IMR-90 (cell line): ENCODE measurements at places on chromosomes 1 and 21. TPM values are rescaled to one million over a fixed set of nuclear protein-coding genes. Genes with fewer than 3 reads are reported as not detected.
A peak's percentile ranks its signal among the peaks of the same experiment; 100 is the strongest.

DNA sequence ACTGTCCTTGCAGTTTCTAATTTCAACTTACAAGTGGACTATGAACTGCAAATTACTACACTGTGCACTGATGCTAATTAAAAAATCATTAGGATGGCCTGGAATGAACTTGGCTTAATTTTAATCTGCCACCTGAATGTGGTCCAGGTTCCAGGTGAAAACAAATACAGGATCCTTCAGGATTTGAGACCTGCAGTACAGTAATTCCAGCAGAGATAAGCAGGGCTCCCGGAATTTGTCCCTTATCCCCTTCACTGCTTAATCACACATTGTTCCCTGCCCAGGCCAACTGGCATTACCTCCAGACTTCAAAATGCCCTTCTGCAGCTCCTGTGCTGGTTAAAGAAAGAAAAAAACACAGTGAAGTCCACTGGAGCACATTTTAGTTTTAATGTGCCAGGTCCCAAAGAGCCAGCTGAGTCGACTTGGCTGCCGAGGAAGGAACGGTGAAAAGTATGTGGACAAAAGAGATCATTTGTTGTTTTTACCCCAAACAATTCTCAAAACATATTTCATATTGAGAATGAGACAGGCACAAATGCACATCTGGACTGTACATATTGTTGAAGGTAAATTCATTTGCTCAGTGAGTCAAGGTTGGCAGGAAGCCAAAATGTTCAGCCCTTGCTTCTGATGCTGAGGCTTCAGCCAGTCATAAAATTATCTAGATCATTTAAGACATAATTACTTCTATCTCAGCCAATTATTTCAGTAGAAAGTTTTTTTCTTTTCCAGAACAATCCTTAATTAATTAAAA lies 28.3 kb downstream of the DEGS1 start:
- peak; percentile 87 for DNase-seq

DNA sequence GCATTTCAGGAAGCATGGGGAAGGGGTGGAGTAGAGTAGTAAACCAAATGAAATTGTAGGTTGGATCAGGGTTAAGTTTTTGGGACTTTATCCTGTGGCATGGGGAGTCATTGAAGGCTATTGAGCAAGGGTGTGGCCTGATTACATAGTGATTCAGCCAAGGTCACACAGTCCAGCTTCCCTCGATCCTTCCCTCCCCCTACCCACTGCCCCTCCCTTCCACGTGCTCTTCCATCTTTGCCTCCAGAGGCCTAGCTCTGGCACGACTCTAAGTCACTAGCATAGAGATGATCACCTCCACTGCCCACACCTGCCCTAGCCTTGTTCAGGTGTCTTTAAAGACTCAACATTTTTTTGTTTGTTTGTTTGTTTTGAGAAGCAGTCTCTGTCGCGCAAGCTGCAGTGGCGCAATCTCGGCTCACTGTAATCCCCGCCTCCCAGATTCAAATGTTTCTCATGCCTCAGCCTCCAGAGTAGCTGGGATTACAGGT lies 37.2 kb upstream of the SLC9A1 start:
- DNase-seq: no peak

GRCh38 chr1:20873311-20873710 lies 86.2 kb upstream of the HP1BP3 start:
- peak; percentile 55 for DNase-seq

- DNase-seq: no peak
Observed at GRCh38 chr1:39392851-39393573, 98.4 kb upstream of the BMP8A start.

DNA sequence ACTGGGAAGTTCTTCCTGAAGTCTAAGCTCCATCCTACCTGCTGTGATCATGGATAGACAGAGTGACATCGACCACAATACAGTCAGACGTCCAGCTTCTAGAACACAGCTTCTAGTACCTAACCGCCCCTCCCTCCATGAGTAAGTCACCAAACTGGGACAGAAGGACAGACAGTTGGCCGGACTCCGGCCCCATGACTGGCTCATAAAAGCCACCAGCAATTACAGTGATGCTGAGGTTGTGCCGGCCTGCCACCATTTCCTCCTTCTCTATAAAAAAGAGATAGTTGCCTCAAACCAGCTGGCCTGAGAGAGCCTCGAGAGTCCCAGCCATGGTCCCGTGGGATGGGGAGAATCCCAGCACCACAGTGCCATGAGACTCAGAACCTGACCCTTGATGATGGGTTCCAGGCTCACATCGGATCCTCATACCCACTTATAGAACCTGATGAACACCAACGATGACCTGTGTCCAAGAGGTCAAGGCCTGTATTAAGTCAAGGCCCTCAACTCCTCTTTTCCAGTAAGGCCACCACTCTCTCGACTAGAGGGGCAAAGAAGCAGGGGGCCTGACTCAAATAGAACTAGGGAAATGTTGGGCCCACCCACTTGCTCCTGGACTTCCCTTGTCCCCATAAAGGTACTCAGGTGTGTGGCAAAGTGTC lies 3.4 kb downstream of the MEF2D start:
- no peak for DNase-seq

GRCh38 chr1:202619505-202619904 lies 90.7 kb downstream of the SYT2 start:
- DNase-seq: no peak

DNA sequence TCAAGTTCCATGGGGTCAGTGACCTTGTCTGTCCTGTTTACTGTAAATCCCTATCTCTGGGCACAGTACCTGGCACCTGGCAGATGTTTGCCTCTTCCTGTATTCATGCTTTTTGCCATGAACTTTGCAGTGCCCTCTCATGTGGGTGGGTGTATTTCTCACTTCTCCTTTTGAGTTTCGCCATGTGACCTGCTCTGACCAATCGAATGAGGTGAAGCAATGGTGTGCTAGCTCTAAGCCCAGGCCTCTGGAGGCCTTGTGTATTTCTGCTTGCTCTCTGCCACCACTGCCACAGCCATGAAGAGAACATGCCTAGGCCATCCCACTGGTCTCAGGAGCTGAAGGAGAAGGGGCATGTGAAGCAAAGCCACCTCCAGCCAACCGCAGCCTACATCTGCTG lies 185.5 kb upstream of the ZC3H12A start:
- no peak for DNase-seq

DNA sequence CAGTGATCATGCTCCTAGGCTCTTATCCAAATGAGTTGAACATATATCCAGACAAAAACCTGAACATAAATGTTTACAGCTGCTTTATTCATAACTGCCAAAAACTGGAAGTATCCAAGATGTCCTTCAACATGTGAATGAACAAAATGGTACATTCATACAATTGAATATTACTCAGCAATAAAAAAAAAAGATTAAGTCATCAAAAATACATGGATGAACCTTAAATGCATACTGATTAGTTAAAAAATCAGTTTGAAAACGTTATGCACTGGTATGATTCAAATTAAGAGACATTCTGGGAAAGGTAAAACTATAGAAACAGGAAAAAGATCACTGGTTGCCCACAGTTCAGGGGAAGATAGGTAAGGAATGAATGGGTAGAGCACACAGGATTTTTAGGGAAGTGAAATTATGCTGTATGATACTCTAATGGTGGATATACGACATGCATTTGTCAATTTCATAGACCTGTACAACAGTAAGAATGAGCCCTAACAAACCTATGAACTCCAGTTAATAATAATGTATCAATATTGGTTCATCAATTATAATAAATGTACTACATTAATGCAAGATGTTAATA lies 3.1 kb downstream of the LRRC40 start:
- no peak for DNase-seq

GRCh38 chr1:244667797-244668196 lies 14.9 kb downstream of the DESI2 start:
- DNase-seq: no peak

DNA sequence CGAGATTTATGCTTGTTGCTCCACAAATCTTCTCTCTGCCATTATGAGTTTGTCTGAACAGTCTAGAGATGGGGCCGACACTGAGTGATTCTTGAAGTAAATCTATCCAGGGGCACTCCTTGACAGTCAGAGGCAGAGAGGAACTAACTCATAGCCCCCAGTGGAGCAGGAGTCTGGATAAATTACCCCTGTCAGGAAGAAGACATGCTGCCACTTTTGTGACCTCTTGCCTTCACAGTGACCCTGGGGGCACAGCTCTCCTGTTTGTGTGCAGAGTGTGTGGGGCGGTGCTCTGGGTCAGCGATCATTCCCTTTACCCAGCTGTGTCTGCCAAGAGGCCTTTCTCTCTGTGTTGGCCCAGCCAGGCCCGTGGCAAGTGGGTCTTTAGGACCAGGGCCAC lies 29.5 kb downstream of the PEX14 start:
- DNase-seq: no peak

GRCh38 chr1:115433483-115433882 lies 95.4 kb upstream of the NGF start:
- DNase-seq: no peak

DNA sequence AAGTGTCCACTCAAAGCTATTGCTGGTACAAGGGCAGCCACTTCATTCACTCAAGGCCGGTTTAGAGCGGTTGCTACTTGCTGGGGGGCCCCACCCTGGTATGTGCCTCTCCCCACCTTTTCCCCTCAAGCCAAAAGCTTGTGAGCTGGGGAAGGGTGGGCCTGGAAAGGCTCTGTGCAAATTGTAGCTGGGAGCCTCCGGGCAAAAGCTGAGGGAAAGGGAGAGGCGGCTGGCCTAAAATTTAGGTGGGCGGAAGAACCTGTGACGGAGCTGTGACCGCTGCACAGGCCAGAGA lies 306 bp upstream of the SH3D21 start:
- no peak for DNase-seq

DNA sequence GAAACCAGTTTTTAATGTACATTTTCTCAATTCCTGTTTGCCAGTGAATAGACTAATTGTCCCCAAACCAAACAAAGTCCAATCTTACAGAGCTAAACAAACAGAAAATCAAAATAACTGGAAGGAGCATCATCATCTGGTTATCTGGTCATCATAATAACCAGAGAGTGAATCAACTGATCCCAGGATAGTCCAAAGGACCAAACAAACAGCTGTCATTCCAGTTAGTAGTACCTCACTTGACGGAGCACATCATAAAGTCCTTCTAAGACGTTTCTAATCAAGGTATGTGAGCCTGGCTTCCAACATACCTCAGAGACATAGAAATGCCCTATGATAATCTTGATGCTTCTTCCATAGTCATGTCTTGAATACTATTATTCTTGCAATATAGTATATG lies 240.5 kb downstream of the LTN1 start:
- DNase-seq: no peak

DNA sequence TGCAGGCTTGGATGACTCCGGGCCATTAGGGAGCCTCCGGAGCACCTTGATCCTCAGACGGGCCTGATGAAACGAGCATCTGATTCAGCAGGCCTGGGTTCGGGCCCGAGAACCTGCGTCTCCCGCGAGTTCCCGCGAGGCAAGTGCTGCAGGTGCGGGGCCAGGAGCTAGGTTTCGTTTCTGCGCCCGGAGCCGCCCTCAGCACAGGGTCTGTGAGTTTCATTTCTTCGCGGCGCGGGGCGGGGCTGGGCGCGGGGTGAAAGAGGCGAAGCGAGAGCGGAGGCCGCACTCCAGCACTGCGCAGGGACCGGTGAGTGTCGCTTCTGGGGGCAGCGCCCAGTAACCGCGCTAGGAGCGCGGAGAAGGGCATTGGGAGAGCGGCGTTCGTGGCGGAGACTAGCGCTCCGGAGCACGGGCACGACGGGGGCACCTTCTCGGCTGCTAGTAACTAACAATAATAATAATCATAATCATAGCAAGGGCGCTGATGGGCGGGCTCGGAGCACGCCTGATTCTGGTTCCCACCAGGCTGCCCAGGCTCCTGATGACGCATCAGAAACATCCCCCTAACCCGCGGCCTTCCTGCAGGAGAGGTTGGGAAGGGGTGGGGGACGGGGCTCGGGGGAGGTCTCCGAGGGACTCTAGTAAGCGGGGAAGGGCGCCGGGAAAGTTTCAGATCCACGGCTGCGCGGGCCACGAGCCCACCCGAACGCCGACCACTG lies at the start of gene MX1:
TSS of gene MX1 (plus strand) at position 286 of the 722 bp plus-strand sequence. CDS start 5,832 bp downstream, outside the sequence.
- DNase-seq: peak; percentile 10

GRCh38 chr1:228073857-228074545 lies 8.5 kb upstream of the ARF1 start:
- no peak for DNase-seq

GRCh38 chr1:175742790-175743459 lies 470 bp downstream of the TNR start:
- peak; percentile 16 for DNase-seq

DNA sequence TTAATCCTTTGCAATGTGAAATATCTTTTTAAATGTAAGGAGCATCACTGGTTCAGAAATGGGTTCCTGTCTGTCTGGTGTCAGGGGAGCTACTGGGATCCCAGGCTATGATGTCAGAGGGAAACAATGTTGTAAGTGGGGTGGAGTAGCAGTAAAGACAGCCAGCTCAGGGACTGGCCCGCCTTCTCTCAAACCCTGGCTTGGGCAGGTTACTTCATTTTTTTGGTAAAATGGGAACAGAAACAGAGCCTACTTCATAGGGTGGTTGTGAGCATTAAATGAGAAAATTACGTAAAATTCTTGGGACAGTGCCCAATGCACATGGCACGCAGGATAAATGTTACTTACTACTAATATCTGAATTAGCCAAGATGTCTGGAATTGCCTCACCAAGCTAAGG lies 30.7 kb upstream of the IL20 start:
- DNase-seq: no peak

- peak; percentile 48 for DNase-seq
Observed at GRCh38 chr1:115555446-115555845, 86.3 kb upstream of the VANGL1 start.

GRCh38 chr1:165298203-165298820 lies 58.2 kb downstream of the LMX1A start:
- no peak for DNase-seq

DNA sequence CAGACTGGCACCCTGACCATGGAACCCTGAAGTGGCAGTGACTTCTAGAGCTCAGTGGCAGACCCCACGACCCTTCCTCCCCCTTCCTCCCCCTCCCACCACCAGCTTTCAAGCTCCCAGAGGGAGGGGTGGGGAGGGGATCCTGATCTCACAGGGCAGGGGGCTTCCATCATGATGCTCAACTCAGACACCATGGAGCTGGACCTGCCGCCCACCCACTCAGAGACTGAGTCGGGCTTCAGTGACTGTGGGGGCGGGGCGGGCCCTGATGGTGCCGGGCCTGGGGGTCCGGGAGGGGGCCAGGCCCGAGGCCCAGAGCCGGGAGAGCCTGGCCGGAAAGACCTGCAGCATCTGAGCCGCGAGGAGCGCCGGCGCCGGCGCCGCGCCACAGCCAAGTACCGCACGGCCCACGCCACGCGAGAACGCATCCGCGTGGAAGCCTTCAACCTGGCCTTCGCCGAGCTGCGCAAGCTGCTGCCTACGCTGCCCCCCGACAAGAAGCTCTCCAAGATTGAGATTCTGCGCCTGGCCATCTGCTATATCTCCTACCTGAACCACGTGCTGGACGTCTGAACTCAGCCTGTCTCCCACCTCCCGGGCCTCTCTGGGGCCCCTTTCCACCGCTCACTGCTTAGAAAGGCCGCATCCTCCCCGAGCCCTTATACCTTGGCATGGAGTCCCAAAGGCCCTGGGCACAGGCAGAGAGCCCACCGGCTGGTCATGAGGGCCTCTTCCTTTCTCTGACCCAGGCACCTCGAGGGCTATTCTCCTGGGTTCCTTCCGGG lies 3.9 kb downstream of the NHLH1 start:
- no peak for DNase-seq

Gene UBL4B
- not detected in 2 replicates for total RNA-seq

Gene ZBED6
- total RNA-seq: 16.1 and 26.2 TPM in 2 replicates

Gene COL18A1
- total RNA-seq: 4.3 and 6.7 TPM in 2 replicates

Gene TAL1
- not detected in 2 replicates for total RNA-seq

Gene S100A4
- total RNA-seq: 5.6 and 7.5 TPM in 2 replicates

Gene ZSWIM5
- under 0.01 TPM in 2 replicates for total RNA-seq

Gene PDPN
- total RNA-seq: not detected in 2 replicates

Gene RIMS3
- 0.28 and 0.36 TPM in 2 replicates for total RNA-seq

Gene MATN1
- total RNA-seq: 0.56 TPM in 1 of 2 replicates, not detected in the other

Gene LIN28A
- total RNA-seq: not detected in 2 replicates

Gene TXNDC12
- 29.9 and 35.3 TPM in 2 replicates for total RNA-seq
